Kidney glomerular epithelial cell (primary cell): ENCODE measurements at places on chromosomes 12 and 14.

DNA sequence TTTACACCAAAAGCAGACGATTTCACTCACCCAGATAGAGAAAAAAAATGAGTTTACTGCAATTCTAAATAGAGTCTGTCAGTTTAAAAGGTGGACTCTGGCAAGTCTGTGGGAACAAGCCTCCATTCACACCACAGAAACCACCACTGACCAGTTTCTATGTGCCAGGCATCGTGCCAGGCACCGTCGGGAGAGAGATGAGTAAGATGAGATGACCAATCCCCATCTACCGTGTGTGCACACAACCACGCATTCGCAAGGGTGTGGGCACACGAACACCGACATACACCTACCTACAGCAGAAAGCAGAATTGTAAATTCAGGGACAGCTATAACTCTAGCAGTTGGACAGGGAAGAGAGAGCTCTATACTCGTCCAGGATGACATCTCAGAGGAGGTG is 58.3 kb downstream of the PRIMA1 start:
- no peak for DNase-seq

- no peak for DNase-seq
These were observed at the start of gene HVCN1 for GRCh38 chr12:110688446-110689280. HVCN1 (minus strand) TSS chr12:110689115; CDS start chr12:110683245, 5,870 bp downstream.

GRCh38 chr12:102201436-102202061 is 3.9 kb upstream of the PMCH start:
- DNase-seq = no peak

- DNase-seq = no peak
These were observed 319.9 kb downstream of the CACNA1C start for GRCh38 chr12:2372735-2373134.

GRCh38 chr12:18837025-18837424 is 99.1 kb downstream of the CAPZA3 start:
- DNase-seq = no peak

- no peak for DNase-seq
These were observed 188.5 kb upstream of the KRR1 start for GRCh38 chr12:75699728-75700496.

DNA sequence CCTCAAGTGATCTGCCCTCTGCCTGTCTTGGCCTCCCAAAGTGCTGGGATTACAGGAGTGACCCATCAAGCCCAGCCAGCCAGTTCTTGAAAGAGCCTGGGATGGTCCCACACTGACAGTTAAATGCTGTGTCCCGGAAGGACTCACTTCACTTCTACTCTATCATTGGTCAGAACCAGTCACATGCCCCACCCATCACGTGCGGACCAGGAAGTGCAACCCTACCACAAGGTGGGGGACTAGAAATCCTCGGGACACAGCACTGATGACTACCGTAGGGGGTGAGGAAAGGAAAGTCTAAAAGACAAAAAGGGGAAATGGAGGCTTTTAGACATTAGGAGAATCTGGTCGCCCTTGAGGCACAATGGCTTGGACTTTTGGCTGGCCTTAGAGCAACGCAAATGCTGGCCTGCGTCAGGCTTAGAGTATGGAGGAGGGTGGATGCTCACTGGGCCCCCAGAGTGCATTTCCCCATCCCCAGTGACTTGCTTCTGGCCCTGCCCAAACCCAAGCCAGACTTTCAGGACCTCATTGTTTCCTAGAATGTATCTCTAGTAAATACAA is 207.7 kb downstream of the TTC8 start:
- no peak for DNase-seq

GRCh38 chr12:28539691-28540323 is 349.6 kb downstream of the CCDC91 start:
- DNase-seq = no peak

DNA sequence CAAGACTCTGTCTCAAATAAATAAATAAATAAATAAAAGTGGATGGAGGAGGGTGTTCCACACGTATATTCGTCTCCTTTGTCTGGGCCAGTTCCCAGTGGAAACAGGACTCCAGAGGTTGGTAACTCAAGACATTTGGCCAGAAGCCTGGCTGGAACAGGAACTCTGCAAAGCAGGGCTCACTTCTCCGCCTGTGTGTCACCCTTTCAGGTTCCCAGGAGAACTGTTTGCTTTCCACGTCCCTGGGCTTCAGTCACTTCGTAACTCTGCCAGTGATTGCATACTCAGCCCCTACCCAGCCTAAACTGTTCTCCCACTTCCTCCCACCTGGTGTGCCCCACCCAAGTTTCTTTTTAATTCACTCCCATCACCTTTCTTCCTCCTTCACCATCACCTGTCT is 7.0 kb upstream of the UBE2N start:
- no peak for DNase-seq

DNA sequence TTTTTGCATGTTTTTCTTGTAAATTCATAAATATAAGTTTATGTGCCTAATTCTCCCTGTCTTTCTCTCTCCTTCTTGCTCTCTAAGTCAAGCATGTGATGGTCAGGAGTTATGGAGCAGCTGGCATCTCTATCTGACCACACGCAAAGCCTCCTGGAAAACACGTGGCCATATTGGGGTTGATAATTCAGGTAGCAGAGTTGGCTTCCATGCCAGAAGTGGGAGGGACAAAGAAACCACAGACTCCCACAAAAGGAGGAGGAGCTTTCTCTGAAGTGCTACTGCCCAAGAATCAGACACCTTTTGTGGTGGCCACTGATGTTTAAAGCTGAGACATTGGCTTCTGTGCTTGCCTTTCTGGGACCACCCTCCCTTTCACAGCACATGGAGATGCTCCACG is 517.6 kb upstream of the TMEM132C start:
- no peak for DNase-seq

- no peak for DNase-seq
These were observed 525.8 kb upstream of the ATP2B1 start for GRCh38 chr12:90234472-90234871.

- DNase-seq = no peak
These were observed 46.7 kb downstream of the PDE3A start for GRCh38 chr12:20415028-20415427.

DNA sequence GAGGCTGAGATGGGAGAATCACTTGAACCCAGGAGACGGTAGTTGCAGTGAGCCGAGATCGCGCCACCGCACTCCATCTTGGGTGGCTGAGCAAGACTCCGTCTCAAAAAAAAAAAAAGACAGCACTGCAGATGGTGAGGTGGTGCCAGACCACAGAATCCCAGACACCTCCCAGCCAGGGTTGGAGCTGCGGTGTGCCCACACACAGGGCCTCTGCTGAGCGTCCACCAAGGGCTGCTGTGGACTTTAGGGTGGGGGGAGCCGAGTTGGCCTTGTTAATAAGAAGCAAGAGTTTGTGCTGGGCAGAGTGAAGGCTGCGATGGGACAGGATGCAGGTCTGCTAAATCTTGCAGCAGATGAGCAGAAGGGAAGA is 14.2 kb downstream of the KMT5A start:
- DNase-seq = no peak

- no peak for DNase-seq
These were observed 109.0 kb downstream of the ZNF664 start for GRCh38 chr12:124082012-124082411.

GRCh38 chr12:118980407-118981014 is 830 bp upstream of the SRRM4 start:
- DNase-seq = no peak
